ENCODE measurements at places on chromosomes 4 and X. TPM values are rescaled to one million over a fixed set of nuclear protein-coding genes. Genes with fewer than 3 reads are reported as not detected.

The CXorf65 gene
- total RNA-seq, result not detected

The ATOH1 gene
- not detected for total RNA-seq

The L1CAM gene
- 1.6 TPM for total RNA-seq

The NLGN3 gene
- total RNA-seq, result 0.07 TPM

The ADH6 gene
- not detected for total RNA-seq

The MAGEA10 gene
- total RNA-seq, result not detected

The TRPC3 gene
- total RNA-seq, result not detected

Data from airway epithelial cell (primary cell).